Common myeloid progenitor, CD34-positive (primary cell): ENCODE measurements at places on chromosomes 2 and 18.

GRCh38 chr2:25885933-25886332 lies 7.6 kb upstream of the ASXL2 start:
- DNase-seq: no peak

DNA sequence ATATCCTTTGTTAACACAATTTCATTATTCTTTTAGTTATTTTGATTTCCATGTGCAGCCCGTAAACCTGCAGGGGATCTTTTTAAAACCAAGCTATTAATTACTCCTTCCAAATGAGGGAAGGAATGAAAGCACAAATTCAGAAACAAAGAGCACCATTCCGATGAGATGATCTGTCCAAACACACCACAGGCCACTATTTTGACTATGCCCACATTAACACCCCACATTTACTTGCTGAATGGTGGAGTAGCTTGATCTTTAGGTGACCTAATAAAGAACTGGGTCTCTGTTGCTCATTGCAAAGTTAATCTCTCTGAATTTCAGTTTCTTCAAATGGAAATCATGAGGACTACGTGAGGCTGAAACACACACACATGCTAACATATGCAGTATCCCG lies 218.0 kb downstream of the IRS1 start:
- DNase-seq: no peak

DNA sequence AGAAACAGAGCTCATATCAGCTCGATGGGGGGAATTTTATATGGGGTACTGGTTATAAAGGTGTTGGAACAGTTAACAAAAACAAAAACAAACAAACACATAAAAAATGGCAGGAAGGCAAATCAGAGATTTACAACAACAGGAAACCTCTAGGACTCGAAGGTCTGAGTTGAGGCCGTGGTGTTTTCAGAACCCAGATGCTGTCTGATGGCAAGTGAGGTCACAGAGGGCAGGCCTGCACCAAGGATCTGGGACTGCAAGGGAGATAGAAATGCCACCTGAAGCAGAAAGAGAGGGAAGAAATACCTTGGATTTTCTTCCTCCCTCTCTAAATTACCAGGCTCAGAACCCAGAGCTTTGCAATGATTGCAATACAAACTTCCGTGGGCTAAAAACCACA lies 429.5 kb downstream of the ZNF521 start:
- DNase-seq: no peak

- DNase-seq: no peak
These were observed 52.5 kb upstream of the MCFD2 start for GRCh38 chr2:46967990-46968647.

- no peak for DNase-seq
These were observed 19.0 kb downstream of the RNF125 start for GRCh38 chr18:32037616-32038015.

DNA sequence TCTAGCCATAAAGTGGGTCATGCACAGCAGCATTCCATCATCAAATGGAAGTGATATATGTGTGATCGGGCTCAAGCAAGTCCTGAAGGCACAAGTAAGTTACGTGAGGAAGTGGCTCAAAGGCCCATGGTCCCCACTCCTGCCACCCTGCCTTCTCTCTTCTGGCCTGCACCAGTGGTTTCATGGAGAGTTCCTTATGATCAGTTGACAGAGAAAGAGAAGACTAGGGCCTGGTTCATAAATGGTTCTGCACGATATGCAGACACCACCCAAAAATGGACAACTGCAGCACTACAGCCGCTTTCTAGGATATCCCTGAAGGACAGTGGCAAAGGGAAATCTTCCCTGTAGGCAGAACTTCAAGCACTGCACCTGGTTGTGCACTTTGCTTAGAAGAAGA lies 412.6 kb upstream of the SMIM21 start:
- DNase-seq: no peak

DNA sequence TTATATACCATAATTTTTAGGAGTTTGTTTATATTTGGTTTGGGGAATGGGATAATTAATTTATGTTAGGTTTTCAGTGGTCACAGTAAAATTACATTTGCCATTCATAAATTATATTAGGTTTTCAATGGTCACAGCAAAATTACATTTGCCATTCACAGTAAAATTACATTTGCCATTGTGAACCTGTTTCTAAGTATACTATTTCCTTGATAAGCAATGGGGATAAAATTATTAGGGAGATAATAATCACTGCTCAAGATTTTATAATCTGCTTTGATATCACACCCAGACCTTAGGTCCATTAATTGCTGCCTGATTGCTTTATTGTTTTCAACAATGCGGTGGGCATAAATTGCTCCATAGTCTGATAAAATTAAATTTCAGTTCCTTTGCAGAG lies 124.6 kb downstream of the ASXL3 start:
- no peak for DNase-seq

GRCh38 chr2:231614559-231615057 lies 21.9 kb downstream of the TEX44 start:
- peak; percentile 75 for DNase-seq

DNA sequence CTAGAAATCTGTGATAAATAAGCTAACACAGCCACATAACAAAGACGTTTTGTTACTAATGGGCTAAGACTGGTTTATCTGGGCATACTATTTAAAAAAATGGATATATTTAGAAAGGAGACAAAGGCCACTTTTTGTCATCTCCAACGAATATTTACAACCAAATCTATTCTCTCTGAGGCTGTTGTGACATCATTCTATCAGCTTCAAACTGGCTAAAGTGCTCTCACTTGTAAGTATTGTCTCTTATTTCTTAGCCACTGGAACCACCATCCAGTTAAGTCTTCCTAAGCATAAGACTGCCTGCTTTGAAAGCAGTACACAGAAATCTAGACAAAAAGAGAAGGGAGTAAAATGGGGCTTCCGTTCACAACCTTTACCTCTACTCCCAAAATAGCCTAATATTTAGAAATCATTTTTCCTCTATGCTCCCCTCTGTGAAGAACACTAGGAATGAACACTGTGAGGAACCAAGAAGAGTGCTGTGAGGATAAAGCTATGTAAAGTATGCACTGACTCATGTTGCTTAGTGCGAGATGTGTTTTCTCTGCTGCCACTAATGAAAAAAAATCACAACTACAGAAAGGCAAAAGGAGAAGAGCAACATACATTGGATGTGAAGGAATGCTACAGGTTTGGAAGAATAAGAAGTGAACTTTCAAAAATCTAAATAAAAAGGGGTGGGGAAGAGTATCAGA lies 264.1 kb downstream of the EXOC6B start:
- DNase-seq: no peak

- DNase-seq: peak; percentile 37
These were observed 55.6 kb upstream of the ACMSD start for GRCh38 chr2:134782792-134783191.

- DNase-seq: no peak
These were observed 55.2 kb downstream of the ZEB2 start for GRCh38 chr2:144464730-144465129.

DNA sequence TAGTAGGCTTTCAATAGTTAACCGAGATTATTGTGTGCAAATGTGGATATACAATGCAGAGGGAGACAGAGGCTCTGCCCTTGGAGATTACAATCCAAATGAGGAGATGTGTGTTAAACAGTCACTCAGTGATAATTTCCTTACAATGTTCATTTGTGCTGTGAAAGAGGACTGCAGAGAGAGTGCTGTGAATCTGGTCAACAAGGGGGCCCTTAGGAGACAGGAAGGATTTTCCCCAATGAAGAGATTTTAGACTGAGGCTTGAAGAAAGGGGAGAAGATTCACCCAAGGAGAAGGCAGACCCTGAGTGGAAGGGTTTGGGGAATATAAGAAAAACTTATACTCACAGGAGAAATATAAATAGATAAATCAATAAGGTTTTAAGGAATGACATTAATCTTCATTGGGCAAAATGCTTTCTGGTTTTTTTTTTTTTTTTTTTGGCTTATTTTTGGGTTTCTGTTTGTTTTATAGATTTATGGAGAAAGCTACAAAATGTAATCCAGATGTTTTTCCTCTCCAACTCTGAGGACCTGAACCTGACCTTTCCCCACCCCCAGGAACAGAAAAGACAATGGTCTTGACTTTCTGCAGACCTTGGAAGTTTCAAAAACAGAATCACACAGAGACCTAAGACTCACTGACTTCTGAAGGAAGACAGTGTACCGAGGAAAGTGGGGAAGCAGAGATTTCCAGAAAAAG lies 151.3 kb upstream of the SERPINE2 start:
- DNase-seq: no peak

GRCh38 chr2:136104977-136105376 lies 13.0 kb downstream of the CXCR4 start:
- DNase-seq: no peak

GRCh38 chr18:45165176-45165713 lies 450.0 kb upstream of the SLC14A2 start:
- DNase-seq: no peak

DNA sequence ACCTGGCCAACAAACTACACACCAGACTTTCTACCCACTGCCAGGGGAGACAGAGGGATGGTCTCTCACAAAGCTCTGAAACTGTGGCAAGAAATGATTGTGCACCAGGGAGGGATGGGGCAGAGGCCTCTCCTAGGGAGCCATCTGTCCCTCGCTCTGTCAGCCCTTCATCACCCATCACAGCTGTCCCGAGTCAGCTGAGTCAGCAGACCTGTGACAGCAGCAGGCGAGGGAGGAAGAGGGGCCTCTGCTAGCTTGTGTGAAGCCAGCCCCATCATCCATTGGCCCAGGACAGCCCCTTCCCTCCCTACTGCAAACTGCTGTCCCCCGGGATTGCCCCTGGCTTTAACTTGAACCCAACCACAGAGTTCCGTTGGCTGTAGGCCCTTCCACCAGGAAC lies 5.0 kb downstream of the SH2D6 start:
- DNase-seq: peak; percentile 54

- no peak for DNase-seq
These were observed 160.5 kb upstream of the RND3 start for GRCh38 chr2:150647943-150648342.

GRCh38 chr2:26968001-26968400 lies 2.4 kb upstream of the MAPRE3 start:
- no peak for DNase-seq

DNA sequence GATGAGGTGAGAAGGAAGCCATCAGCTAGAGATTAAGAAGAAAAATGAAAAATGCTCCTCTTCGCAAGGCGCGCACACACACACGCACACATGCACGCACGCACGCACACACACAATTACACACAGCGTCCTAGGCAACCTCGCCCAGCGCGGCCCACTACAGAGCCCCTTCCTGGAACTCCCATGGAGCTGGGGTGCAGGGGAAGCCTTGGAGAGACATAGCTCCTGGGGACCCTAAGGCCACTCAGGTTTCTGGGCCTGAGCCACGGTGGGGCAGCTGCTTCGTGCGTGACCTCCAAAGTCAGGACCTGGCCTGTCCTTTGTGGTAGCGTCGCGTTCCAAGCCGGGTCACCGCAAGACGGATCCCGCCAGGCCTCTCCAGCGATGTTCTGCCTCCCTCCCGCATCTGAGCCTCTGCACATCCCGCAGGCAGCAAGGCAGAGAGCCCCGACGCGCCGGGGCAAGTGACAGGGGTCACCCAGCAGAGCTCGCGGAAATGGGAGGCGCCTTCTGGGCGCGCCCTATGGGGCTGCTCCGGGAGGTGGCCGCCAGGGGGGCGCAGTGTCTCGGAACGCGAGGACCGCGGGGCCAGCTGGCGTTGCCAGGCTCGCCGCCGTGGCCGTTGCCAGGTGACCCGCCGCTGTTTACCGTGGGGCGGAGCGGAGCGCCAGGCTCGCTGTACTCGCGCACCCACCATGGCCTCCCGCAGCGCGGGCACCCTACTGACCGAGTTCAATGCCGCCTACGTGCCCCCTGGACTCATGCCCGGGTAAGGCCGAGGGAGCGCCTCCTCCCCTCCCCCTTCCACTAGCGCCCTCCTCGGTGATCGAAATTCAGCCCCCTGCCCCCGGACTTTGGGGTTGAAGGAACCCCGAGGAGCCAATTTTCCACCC lies 79.0 kb downstream of the CIB4 start:
- DNase-seq: peak; percentile 73

DNA sequence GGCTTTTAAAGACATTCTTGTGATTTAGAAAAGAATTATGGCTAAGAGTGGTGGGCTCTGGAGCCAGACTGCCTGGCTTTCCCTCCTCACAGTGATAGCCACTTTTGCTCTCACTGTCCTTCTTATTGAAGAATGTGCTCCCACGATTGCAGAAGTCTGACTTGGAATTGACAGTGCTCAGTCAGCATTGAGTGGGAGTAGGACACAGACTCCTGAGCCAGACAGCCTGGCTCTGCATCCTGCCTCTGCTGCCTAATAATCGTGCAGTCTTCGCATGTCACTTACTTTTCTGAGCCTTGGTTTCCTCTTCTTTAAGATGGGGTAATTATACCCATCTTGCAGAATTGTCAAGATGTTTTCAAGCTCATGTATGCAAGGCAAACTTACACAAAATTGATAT lies 23.3 kb downstream of the SPATS2L start:
- DNase-seq: no peak

- DNase-seq: peak; percentile 53
These were observed 97.9 kb upstream of the SERTAD2 start for GRCh38 chr2:64751286-64752260.

- DNase-seq: no peak
These were observed 90.5 kb downstream of the MYO5B start for GRCh38 chr18:50104421-50104820.
